ENCODE measurements at places on chromosomes 7 and 10. TPM values are rescaled to one million over a fixed set of nuclear protein-coding genes. Genes with fewer than 3 reads are reported as not detected.

The HTR7 gene
- total RNA-seq = 0.13 TPM

The PBLD gene
- 4.8 TPM for total RNA-seq

The SLC16A12 gene
- not detected for total RNA-seq

The CRTAC1 gene
- total RNA-seq = 4.6 TPM

The ZNF117 gene
- 2.4 TPM for total RNA-seq

The PRPF18 gene
- total RNA-seq = 19.0 TPM

The TCERG1L gene
- not detected for total RNA-seq

The EIF3B gene
- 153 TPM for total RNA-seq

The SCIN gene
- total RNA-seq = 0.13 TPM

The MICALL2 gene
- total RNA-seq = 8.7 TPM

The TACC2 gene
- 3.4 TPM for total RNA-seq

The CHAT gene
- not detected for total RNA-seq

The MRLN gene
- total RNA-seq = not detected

All from dermis microvascular lymphatic vessel endothelial cell (primary cell).